Activated CD4-positive, CD25-positive, alpha-beta regulatory T cell treated with anti-CD3 and anti-CD28 coated beads, Interleukin-2, amount 50 U/mL, for 72 hours (primary cell): ENCODE measurements at places on chromosomes 13 and 19.

GRCh38 chr19:10007371-10008183 is 2.7 kb downstream of the COL5A3 start:
- DNase-seq = no peak

- no peak for DNase-seq
Measured at GRCh38 chr19:6683971-6684370, 14.0 kb upstream of the TNFSF14 start.

- no peak for DNase-seq
Measured at GRCh38 chr19:6230991-6231448, 48.8 kb downstream of the MLLT1 start.

GRCh38 chr13:40922437-40923040 is 96.6 kb downstream of the ELF1 start:
- DNase-seq = no peak

- no peak for DNase-seq
Measured at GRCh38 chr19:10533646-10534386, 9.9 kb upstream of the ATG4D start.

DNA sequence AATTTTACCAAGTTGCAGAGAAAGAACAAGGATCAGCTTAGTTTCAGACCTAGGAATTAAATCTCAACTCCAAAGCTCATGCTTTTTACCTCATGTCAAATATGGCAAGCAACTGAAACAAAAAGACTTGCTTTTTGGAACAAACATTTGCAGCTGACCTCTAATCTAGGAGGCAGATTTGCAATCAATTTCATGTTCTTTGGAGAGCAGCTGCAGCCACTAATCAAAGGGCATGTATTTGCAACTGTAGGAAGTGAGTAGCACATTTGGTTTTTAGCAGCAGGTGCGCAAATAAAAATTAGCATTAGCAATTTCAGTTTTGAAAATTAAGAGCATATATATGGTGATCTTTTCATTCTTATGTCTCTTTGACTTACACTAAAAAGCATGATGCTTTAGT is 459.3 kb upstream of the SLC10A2 start:
- DNase-seq = no peak
